NCI-H748 treated with DMSO at 0.1 percent for 48 hours (cell line): ENCODE measurements at places on chromosomes 1 and 21.
A peak's percentile ranks its signal among the peaks of the same experiment; 100 is the strongest.

GRCh38 chr1:44249543-44249942, 36.3 kb downstream of the DMAP1 start:
- no peak for DNase-seq

DNA sequence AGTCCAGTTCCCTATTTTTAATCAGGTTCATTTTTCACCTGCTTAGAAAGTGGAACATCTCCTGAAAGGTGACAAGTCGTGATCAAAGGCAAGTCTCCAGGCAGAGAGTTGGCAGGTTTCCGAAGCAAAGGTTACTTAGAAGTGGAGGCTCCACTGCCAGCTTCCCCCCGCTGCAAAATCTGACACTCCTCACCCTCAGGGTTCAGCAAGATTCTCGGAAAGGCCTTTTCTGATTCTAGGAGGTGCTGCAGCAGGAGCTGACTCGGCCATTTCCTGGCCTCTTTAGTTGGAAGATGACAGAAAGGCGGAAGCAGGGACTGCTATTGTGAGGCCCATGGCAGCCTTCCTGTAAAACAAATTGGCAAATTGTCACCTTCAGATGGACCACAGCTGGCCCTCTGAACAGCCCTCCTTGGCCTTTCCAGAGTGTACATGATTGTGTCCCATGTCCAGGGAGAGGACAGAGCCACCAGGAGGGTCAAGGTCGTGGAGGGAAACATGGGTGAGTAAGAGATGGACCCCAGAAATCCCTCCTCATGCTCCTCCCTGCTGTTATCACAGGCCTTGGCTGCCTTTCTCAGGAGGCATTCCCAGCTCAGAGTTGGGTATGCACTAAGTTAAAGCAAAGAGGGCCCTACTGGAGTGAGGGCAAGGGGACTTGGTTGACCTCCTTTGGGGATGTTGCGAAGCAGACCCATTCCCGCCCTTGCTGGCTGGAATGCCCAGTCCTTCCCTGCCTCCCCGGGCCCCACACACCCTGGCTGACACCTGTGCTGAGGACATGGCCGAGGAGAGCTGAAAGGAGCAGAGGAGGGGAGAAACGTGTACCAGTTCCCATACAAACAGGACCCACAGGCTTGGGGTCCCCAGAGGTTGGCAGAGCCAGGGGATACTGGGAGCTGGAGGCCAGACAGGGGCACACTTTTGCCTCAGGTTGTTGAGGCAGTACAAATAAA, 115.5 kb upstream of the IRF2BP2 start:
- DNase-seq: no peak

- DNase-seq: no peak
Observed at GRCh38 chr1:33435096-33435820, 4.4 kb upstream of the PHC2 start.

GRCh38 chr21:17467392-17467791, 45.5 kb upstream of the CXADR start:
- no peak for DNase-seq

GRCh38 chr1:237799762-237800474, 90.8 kb downstream of the ZP4 start:
- DNase-seq: no peak

- no peak for DNase-seq
Observed at GRCh38 chr1:16017076-16017460, 775 bp downstream of the HSPB7 start.

DNA sequence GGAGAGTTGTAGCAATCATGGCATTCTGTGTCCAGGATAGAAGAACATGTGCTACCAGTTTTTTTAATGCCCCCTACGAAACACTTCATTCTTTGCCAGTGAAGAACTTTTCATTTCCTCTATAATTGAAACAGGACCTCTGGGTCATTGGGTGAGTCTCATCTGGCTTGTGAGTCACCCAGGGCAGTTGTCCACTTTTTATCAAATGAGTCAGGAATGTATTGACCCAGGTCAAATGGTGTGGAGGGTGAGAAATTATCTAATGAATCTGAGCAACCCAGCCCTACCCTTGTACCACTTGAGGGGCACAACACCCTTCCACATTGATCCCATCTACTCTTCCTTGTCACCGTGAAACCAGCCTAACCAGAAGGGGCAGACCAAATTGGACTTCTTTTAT, 417.3 kb upstream of the PROX1 start:
- DNase-seq: no peak

GRCh38 chr1:32246888-32247273, at the start of gene FAM167B:
TSS of gene FAM167B (plus strand) at chr1:32247222. CDS start at chr1:32247422, 200 bp downstream.
- DNase-seq: no peak

DNA sequence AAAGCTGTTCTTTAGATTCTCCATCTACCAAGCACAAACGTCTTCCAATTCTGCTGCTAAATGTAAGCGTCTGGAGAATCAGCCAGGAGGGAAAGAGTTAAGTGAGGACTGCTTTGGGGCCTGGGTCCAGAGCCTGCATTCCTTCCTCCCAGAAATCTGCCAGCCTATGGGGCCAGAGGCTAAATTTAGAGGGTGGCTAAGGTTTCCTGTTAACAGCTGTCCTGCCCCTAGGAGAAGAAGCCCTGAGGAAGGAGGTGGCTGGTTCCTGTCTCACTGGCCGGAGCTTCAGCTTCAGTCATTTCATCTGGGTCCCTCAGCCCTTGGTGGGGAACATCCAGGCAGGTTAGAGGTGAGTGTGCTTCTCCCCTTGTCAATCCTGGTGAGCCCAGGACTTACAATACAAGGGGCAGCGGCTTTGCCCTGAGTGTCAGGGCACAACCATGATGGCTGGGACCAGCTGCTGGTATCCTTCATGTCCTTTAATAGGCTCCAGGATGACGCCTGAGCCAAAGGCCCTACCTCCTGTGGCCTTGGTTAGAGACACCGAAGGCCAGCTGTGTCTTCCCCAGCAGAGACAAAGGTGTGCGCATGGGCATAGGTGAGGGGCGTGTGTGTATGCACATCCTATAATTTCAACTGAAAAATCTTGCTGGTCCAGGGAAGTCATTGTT, at the start of gene STYXL2:
Gene STYXL2 (plus strand): TSS at position 230 of the 671 bp plus-strand sequence. CDS start 775 bp downstream, outside the sequence.
- DNase-seq: no peak

GRCh38 chr1:42177541-42177981, 13.0 kb upstream of the GUCA2A start:
- peak; percentile 94 for DNase-seq

GRCh38 chr1:212289262-212290077, 4.3 kb downstream of the PPP2R5A start:
- no peak for DNase-seq

- no peak for DNase-seq
Observed at GRCh38 chr1:206863266-206863665, 2.2 kb upstream of the IL20 start.

DNA sequence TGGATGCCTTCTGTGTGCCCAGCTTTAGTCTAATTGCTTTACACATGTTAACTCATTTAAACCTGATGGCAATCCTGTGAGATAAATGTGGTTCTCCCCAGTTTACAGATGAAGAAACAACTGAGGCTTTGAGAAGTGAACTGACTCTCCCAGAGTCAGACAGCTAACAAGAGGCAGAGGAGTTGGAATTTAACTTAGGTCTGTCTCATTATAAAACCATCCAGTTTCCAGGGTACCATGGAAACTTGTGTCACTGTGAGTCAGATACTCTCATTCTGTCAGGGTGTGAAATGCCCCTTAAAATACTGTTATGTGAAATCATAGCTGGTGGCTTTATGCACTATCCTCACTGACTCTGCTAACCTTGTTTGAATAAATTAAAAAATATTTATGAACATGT, 206.6 kb downstream of the PBX1 start:
- no peak for DNase-seq

GRCh38 chr1:116490588-116490987, 80.2 kb downstream of the CD58 start:
- DNase-seq: no peak

- no peak for DNase-seq
Observed at GRCh38 chr1:205658943-205659581, 21.2 kb downstream of the SLC45A3 start.

GRCh38 chr1:232477728-232478127, 152.2 kb downstream of the SIPA1L2 start:
- DNase-seq: no peak

GRCh38 chr1:46830665-46831322, 31.9 kb downstream of the CYP4B1 start:
- no peak for DNase-seq

DNA sequence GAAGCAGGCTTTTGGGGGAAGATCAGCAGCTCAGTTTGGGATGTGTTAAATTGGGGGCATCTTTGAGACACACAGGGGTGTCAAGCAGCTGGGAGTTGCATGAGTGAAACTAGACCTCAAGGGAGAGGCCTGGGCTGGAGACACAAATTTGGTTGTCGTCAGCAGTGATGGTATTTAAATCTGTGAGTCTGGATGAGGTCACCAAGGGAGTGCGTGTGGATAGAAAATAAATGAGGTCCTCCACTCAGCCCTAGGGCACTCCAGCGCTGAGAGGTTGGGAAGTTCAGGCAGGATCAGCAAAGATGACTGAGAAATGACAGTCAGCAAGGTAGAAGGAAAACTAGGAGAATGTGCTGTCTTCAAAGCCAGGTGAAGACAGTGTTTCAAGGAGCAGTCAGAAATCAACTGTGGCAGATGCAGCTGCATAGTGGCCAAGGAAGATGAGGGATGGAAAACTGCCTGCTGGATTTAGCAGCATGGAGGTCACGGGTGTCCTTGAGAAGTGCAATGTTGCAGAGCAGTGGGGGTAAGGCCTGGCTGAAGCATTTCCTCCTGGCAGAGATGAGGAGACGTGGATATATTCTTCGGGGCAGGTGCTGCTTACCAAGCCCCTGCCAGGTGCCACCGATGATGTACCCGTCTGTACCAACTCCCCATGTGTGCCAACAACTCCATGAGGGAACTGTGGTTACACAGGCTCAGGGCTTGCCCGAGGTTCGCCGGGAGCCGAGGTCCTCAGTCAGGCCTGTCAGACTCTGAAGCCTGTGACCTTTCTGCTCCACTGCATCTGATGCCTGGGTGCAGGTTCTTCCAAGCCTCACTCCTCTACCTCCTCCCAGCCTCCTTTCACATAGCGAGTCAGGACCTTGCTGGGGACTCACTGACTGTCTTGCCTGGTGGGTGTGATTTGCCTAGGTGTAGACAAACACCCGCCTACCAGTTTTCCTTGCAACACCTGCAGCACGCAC, 11.3 kb downstream of the MAP7D1 start:
- DNase-seq: no peak

- no peak for DNase-seq
Observed at GRCh38 chr21:45860493-45861155, 120.9 kb upstream of the COL6A1 start.

- no peak for DNase-seq
Observed at GRCh38 chr1:195606483-195606882, 1001.8 kb downstream of the KCNT2 start.

- no peak for DNase-seq
Observed at GRCh38 chr1:29002792-29003191, 88.4 kb downstream of the EPB41 start.

DNA sequence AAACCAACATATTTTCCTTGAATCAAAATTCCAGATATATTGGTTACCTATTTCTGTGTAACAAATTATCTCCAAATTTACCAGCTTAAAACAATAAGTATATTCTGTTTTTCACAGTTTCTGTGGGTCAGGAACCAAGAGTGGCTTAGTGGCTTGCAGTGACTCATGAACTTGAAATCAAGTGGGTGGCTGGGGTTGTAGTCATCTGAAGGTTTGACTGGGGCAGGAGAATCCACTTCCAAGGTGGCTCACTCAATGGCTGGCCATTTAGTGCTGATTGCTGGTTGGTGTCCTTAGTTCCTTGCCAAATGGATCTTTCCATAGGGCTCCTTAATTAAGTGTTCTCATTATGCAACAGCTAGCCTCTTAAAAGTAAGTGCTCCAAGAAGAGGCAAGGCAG, 43.8 kb downstream of the ALG14 start:
- DNase-seq: no peak

DNA sequence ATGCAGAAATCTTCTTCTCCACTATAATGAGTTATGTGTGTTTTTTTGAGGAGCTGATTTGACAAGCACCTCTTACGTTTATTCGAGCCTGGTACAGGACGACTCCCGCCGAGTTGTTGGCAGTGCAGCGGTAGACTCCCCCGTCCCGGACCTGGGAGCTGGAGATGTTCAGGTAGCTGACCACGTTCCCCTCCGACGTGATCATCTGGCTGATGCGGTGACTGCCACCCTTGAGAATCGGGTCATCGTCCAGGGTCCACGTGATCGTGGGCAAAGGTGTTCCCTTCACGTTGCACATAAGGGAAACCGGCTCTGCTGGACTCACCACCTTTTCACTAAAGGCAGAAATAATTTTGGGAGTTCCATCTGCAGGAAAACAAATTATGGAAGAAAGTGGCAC, 471.8 kb downstream of the PCP4 start:
- no peak for DNase-seq

DNA sequence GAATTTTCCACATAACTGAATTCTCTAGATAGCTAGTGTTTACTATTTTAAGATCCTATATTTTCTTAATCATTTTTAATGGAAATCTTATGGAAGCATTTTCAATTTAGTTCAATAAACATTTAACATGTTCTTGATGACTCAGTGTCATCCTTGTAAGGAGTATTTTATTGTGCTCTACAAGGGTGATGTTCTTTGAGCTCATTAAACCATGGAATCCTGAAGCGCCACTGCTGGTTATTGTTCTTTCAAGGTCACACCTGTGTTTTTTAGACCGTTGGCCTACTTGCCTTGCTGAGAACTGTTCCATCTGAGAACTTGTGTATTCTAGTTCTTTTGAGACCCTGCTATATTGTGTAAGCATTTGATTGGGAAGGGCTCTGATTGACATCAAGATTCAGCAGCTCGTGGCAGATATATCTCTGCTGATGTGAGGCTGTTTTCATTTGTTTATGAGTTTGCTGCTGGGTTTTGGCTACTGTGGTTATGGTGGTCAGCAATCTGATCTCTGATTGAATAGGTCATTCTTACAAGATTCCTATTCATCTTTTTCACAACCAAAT, 132.0 kb downstream of the GIPC2 start:
- no peak for DNase-seq

GRCh38 chr1:230109895-230110667, 43.0 kb downstream of the GALNT2 start:
- no peak for DNase-seq

DNA sequence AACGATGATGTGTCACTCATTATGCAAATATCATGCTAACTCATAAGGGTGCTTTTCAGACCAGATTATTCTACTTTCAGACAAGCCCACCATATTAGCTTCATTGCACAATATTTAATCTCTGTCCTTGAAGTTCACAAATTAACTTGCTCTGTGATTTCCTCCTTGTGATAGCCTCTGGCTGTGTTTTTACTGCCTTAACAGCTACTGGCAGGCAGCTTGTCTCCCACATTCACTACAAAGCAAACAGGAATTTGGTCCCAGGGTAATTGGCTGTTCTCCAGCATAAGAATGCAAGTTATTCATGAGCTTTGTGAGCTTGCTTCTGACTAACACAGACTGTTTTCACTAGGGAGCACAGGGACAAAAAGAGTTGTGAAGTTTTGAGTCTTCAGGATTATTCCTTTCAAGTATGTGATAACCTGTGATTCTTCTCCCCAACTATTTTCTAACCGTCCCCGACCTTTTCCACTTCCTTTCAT, 87.9 kb upstream of the HMCN1 start:
- no peak for DNase-seq

- DNase-seq: no peak
Observed at GRCh38 chr1:92184632-92185031, 33.1 kb upstream of the C1orf146 start.

- DNase-seq: no peak
Observed at GRCh38 chr1:209622841-209623829, 29.1 kb downstream of the LAMB3 start.
